ENCODE measurements at places on chromosomes 5 and 9.

DNA sequence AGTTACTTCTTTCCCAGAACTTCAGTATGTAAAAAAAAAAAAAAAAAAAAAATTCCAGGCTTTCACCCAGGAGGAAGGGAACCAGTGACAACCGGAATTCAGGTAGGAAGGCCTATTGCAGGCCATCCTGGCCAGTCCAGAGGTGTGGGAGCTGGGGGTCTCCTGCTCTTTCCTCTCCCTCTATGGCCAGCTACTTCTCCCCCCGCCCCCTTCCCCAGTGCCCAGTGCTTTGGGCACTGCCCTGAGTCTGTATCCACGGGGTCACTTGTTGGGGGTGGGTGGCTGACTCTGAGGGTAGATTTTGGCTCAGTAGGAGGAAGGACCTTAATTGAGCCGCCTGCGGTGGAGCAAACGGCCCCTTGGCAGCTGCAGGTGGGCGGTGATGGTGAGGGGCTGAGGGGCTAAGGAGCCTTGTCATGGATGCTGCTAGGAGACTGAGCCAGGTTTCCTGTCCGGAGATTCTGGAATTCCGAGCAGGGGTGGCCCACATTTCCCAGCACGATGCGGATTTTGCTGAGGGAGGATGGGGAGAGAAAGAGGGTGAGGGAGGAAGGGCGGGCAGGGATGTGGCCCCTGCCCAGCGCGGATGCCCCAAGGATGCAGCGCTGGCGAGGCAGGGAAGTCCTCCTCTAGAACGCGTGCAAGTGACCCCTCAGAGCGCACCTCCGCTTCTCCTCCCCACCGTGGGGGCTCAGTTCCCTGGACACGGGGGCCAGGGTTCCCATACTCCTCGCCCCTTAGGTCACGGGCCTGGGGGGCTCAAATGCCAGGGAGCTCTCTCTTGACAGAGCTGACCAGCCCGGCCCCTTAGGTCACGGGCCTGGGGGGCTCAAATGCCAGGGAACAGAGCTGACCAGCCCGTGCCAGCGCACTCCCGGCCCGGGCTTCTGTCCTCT, 1.2 kb upstream of the PHF2 start:
- no peak for DNase-seq

DNA sequence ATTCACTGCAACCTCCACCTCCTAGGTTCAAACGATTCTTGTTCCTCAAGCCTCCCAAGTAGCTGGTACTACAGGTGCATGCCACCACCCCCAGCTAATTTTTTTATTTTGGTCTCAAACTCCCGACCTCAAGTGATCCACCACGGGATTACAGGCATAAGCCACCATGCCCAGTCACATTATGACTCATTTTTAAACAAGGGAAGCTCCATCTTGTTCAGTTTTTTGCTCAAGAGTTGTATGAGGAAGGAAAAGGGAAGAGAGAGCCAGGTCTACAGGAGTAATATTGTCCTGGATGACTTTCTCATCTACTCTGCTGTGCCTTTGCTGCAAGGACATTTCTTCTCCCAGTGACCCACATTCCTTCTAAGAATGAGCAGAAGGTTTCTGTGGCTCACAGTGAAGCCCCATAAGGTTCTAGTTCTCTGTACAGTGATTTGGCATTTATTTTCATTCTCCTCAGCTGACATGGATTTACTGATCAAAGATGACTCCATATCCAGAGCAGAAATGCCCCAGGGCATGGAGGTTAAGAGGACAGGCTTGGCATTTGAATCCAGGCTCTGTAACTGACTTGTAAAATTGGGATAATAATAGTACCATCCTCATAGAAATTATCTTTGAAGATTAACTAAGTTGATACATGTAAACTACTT, 153.5 kb downstream of the CDH6 start:
- no peak for DNase-seq

GRCh38 chr5:142829801-142830220, 59.6 kb downstream of the ARHGAP26 start:
- DNase-seq = no peak

- DNase-seq = no peak
Observed at GRCh38 chr5:66551338-66551737, 44.9 kb upstream of the MAST4 start.

DNA sequence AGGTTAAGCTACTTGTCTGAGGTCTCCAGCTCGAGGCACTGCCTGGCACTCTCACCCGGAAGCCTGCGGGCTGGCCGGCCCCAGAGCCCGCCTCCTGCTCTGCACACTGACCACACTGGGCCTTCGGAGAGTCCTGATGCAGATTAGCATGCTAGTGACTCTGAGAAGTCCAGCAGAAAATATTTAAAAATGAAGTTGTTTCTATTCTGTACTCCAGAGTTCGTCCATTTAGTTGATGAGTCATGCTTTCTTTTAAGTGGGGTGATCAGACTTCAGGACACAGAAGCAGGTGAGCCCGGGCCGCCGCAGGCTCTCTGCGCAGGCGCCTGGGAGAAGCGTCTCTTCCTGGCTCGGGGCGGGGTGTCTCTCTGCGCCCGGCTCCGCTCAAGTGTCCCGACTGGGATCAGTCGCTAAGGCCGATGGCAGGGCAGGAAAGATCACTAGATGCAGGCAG, 32.5 kb downstream of the FAM240B start:
- peak; percentile 54 for DNase-seq

GRCh38 chr9:761793-762560, 79.5 kb upstream of the DMRT1 start:
- DNase-seq = no peak

DNA sequence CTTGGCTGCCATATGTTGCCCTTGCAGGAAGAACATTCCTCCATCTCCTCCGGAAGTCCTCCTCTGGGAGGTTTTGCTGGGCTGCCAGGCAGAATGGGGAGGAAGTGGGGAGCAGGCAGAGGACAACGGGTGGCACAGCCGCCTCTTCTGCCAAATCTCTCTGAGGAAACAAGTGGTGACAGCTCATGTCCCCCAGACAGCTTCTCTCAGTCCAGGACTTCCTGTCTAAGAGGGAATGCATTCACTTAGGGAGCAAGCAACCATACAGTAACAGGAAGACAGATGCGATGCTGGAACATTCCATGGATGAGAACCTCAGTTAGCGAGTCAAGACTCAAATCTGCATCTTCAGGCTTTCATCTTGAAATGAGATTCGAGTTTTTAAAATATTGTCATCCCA, 701.0 kb downstream of the SEMA5A start:
- no peak for DNase-seq

GRCh38 chr5:74233571-74233970, 407.0 kb downstream of the ENC1 start:
- no peak for DNase-seq

DNA sequence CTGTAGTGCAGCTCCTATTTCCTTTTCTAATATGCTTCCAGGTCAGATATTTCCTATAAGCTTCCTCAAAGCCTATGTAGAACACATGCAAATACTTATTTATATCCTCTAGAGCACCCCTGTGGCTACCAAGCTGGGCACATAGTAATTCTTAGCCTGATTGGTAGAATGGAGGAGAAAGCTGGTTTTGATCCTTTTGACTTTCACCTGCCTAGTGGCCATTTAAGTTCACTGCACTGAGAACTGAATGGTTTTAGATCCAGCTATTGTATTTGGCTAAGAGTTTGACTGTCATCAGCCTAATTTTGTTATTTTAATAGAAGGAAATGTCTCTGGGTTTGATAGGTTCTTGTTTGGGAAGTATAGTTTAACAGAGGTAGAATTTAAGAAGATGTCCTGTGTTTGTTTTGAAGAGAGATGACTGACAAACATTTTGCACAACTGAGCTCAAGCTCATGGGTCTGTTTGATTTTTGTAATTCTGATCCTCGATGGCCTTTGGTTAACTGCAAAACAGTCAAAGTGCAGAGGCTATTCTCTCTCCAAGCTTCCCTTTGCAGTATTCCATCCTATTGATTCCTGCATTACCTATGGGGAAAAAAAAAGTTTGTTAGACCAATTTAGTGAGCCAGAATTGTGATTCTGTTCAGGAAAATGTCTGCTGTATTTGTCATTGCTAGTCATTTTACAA, 85.4 kb downstream of the KCNN2 start:
- DNase-seq = no peak

DNA sequence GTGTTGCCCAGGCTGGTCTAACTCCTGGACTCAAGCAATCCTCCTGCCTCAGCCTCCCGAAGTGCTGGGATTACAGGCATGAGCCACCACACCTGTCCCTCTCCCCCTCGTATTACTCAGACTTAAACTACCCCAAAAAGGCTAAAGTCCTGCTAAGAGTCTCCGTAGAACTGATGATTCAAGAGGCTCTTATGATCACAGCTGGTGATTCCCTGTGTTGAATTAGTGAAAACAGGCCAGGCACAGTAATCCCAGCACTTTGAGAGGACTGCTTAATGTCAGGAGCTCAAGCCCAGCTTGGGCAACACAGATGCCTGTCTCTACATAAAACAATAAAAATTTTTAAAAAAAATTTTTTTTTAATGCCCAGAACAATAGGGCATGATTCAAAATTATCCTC, 9.2 kb downstream of the CDC26 start:
- no peak for DNase-seq

DNA sequence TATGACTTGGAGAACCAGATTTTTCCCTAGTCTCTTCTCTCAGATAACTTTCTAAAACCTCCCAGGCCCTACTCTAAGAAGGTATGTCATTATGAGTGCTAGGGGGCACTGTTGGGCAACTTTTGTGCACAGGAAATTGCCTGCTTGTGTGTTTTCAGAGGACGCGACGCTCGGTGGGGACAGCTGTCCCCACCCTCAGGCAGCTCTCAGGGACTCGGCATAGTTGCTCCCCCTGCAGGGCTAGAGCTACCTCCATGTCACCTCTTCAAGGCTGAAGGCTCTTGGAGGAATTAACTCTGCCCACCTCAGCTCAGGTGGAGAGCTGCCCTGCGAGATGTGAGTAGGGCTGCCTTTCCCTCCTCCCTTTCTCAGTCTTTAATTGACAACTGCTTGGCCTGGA, 10.2 kb upstream of the TIFAB start:
- DNase-seq = peak; percentile 23

GRCh38 chr5:132110930-132111329, 37.3 kb downstream of the CSF2 start:
- DNase-seq = no peak

DNA sequence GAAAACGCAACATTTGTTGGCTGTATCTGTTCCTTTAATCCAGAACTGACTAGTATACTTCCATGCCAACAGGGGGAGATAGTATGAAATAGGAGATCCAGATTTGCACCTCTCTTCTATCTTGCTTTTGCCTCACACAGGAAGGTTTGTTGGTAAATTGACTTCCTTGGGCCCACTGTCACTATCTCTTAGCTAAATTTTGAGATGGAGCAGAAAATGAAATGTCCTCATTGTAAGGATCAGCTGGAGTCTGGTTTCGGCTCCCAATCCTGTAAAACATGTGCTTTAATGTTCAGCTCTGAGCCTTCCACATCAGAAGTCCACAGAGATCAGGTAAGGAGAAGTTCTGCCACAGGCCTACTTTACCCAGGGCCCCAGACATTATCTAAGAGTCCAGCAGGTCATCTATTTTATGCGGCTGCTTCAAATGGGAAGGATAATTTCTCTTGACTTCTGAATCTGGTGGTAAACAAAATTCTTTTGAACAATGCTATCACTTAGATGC, 176.8 kb downstream of the FER start:
- DNase-seq = no peak

- peak; percentile 15 for DNase-seq
Observed at GRCh38 chr5:134242146-134242545, 16.3 kb upstream of the PPP2CA start.

DNA sequence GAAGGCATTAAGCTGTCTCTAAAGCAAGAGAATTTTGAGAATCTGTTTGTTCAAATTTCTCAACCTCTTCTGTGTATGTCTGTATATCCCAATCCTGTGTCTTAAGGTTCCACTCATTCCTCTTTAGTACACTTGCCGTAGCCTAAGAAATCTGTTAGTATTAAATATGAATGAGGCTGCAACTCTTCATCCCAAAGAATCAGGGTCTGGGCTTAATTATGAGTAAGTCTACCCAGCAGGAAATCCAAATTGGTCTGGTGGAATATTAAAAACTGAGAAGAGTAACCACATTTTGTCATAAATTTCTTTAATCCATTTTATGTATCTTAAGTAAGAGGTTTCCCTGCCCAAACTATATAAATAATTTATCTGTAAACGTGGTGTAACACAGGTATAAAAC, 1171.2 kb downstream of the CDH12 start:
- DNase-seq = no peak

DNA sequence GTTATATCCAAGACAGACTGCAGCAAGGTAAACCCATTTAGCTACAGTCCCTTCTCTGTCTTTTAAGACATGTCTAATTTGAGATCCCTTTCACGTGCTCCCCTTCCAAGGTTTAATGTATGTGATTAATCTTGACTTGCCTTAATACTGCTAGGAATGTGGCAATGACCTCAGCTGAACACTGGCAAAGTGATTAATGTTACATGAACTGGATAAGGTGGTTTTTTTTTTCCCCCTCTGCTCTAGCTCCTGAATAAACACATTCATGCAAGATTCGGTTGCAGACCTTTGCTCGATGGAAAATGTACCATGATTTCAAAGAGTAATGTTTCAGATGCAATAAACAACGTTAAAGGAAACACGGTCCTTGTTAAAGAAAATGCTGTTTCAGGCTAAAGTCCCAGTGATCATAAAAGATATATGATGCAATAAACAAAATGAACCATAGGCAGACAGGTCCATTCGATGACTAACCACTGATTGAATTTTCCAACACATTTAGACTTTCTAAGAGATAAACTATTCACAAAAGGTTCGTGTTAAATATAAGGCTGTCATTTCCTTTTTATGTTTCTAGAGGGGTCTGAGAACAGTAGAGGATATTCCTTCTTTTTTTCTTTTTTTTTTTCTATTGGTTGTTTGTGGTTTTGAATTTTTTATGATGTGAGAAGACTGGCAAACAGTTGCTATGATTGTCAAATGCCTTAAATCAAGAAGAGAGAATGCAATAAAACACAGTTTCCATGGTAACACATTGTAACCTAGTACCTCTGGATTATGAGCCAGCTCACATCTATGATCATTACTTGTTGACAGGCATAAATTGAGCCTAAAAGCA, 44.7 kb upstream of the ZNF608 start:
- DNase-seq = no peak

GRCh38 chr9:37788332-37788731, 3.5 kb upstream of the EXOSC3 start:
- DNase-seq = no peak

GRCh38 chr5:57488215-57488955, 5.8 kb upstream of the ACTBL2 start:
- no peak for DNase-seq

DNA sequence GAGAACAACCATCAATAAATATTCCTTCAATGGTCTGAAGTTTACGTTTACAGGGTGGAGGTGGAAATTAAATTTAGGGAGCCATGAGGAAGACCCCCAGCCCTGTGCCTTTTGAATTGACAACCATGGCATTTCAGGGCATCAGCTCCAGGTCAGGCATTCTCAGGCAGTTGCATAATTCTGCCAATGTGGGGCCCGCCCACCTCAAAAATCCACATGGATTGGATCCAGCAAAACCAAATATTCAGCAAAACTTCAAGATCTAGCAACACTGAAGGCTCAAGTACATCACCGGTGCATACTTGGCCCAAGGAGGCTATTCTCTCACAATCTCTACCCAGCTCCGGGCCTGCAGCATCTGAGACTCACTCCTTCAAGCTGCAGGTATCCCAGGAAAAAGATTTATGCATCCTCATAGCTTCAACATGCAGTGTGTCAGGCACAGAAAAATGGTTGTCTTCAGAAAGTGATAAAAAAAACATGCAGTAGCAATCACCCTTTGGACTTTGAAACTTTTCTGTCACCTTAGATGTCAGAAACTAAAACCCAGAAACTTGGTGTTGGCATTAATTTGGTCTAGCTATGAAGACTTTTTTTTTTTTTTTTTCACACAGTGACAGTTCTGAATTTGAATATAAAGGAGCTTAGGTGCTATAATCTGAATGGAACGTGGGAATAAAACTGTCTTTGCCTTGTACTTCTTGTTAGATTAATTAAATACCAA, 21.4 kb upstream of the ANXA2R start:
- DNase-seq = no peak
